Dermis microvascular lymphatic vessel endothelial cell (primary cell): ENCODE measurements at places on chromosomes 1 and 21.

GRCh38 chr1:51372561-51372960, 42.2 kb upstream of the TTC39A start:
- DNase-seq = no peak

DNA sequence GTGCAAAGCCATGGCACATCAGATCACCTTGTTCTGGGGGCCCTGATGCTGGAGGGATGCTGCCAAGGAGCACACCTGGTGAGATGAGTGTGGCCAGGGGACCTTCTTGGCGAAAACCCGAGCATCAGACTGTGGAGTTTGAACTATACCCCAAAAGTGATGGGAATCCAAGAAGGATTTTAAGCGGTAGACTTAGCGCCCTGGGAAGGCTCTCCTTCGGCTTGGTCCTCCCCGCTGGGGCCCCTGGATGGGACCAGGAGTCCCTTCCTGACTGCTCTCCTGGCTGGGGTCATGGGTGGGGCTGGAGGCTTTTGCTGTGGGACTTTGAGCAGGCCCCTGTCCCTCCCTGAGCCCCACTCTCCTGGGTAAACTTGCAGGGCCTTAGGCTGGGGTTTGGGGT, 10.5 kb downstream of the ZNF362 start:
- no peak for DNase-seq

- DNase-seq = no peak
Observed at GRCh38 chr1:31888291-31888690, 49.9 kb downstream of the PTP4A2 start.

- peak; percentile 26 for DNase-seq
Observed at GRCh38 chr1:246261639-246262038, 245.4 kb downstream of the SMYD3 start.

DNA sequence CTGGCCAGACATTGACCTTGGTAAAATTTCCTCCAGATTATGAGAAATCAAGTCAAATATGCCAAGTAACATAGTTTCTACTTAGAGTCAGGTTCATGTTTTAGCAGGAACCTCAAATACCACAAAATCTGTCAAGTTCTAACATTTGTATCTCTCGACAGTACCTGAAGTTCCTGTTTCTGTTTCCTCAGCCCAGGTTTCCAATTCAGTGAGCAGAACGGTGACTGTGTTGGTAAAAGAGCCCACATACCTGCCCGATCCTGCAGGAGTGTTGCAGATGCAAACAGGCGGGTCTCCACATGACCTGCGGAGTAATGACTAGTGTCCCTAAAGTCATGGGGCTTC, 57.9 kb upstream of the LGALS8 start:
- no peak for DNase-seq

GRCh38 chr1:180501865-180502360, 464 bp downstream of the ACBD6 start:
- no peak for DNase-seq

- no peak for DNase-seq
Observed at GRCh38 chr21:45131537-45131999, 57.2 kb downstream of the ADARB1 start.

- DNase-seq = no peak
Observed at GRCh38 chr1:168320800-168321450, 40.2 kb downstream of the TBX19 start.

DNA sequence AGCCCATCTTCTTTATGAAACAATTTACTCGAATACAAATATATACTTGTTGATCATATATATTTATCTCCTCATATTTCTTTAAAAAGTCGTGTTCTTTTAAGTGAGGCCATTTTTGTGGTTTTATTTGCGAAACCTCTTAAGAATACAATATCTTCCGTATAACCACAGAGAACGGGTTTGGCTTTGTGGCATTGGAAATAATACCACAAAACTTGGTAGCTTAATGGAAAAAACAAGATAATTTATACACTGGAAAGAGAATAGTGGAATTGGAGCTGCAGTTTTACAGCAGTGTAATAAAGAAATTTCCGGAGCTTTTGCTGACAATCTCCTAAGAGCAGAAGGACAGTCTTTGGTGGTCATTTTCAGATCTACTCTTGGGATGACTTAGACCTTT, 29.4 kb downstream of the PTGFR start:
- DNase-seq = no peak

DNA sequence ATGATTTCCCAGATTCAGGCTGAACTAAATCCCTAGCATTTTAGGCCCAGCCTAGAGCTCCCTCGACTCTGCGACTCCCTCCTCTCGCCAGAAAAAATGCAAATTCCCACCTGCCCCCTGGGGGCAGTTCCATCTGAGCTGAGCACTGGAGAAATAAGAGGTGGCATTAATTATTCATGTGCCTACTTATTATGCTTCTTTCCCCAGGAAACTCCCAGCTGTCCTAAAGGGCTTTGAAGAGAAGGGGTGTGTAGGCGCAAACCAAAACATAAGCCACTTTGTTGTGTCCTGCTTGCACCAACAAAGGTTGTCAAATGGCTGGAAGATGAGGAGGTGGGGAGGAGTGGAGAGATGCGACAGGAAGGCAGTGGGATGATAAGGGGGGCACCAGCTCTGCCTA, 41.4 kb upstream of the GOLT1A start:
- DNase-seq = no peak

- DNase-seq = peak; percentile 74
Observed at GRCh38 chr1:16055613-16056520, 12.3 kb downstream of the CLCNKB start.

- no peak for DNase-seq
Observed at GRCh38 chr1:17881761-17882160, 126.6 kb downstream of the ACTL8 start.

- no peak for DNase-seq
Observed at GRCh38 chr1:24695202-24695974, 49.9 kb upstream of the CLIC4 start.

GRCh38 chr1:214360116-214360515, 79.2 kb downstream of the SMYD2 start:
- DNase-seq = no peak

GRCh38 chr1:214215583-214215982, 65.4 kb upstream of the SMYD2 start:
- no peak for DNase-seq

GRCh38 chr1:70486676-70487458, 75.8 kb downstream of the CTH start:
- no peak for DNase-seq

GRCh38 chr1:235073968-235074522, 54.6 kb downstream of the TOMM20 start:
- DNase-seq = no peak

GRCh38 chr1:44346184-44346583, 8.9 kb downstream of the ERI3 start:
- no peak for DNase-seq

DNA sequence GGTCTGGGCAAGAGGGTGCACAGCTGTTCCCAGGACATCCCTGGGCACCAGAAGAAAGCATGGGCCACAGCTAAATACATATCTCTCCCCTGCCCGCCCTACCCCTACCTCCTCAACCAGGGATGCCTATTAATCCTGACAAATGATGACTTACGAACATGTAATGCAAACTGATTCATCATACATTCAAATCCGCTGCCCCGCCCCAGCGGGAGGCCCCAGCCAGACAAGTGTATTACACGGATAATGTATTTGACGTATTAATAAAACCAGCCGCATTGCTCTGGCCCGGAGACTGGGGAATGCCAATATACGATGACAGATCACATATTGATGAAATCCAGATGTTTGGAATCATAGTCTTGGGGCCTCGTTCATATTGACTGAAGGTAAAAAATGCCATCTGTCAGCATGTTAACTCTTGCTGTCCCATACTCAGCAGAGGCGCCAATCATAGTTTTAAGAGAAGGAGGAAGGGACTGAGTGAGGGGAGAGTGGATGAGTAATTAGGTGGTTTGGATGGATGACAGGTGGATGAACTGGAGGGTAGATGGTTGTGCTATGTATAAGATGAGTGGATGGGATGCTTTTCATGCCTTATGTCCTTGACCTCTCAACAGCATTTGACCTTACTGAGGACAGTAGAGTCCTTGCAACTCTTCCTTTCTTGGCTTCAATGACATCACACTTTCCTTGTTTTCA, 68.2 kb downstream of the TMEM53 start:
- DNase-seq = no peak

DNA sequence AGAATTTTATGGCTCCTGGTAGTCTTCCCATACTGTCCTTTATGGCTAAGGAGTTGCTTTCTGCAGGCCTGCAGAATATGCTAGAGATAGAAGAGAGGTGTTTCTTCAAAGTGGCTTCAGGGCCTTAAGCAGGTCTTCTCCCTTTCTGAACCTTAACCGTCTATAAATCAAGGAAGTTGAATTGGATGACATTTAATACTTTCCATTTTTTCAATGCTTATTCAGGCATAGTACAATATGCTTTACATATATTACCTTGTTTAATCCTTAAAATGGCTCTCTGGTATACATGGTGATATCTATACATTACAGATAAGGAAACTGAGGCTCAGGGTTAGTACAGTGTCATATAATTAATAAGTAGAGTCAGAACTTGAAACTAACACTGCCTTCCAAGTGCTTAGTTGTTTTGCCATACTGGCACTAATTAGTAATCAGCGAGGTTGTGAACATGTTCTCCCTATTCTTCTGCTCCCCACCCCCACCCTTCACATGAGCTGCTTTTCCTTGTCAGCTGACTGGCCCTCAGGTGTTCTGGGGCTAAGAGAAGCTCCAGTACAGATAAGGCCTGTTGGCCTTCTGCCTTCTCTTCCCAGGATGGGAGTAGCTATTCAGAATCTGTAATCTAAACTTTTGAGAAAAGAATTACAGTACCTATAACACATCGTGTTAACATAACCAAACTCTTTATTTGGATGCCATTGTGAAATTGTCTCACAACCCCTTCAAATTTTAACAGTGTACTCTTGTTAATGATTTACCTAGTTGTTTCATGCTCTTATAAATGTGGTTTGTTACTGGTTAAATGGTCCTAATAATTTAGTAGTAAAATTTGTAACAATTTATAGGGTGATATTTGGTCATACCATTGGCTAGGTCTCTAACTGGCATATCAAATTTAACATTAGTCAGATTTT, 13.6 kb downstream of the NFYC start:
- DNase-seq = no peak

DNA sequence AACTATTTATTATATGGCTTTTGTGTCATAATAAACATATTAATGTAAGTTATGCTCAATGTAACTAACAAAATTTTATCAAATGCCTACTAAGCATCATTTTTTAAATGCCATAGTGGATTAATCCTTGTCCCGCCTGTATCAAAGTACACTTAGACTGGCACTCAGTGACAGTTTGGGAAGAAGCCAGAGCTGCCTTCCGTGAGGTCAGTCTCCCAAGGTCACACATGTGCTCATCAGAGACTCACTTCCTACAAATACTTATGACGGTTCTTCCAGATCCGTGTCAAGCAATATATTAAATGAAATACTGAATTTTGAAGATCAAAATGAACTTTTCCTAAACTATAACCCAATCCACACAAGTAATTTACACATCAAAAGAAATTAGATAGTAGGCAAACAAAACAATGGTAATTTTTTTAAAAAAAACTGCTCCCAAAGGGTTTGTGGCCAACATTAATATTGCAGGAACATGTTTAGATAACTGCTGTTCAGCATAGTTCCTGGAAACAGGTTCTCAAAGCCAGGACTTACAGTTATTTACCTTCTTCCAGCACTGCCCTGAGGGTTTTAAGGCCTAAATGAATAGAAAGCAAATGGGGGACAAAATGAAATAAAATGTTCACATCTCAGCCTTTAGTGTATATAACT, 27.2 kb downstream of the WLS start:
- DNase-seq = peak; percentile 65

- DNase-seq = peak; percentile 85
Observed at GRCh38 chr21:38438462-38438893, 59.8 kb downstream of the ERG start.

- DNase-seq = peak; percentile 14
Observed at GRCh38 chr1:108067884-108068540, 103.0 kb upstream of the VAV3 start.

- DNase-seq = peak; percentile 81
Observed at GRCh38 chr1:67732750-67733151, 47.8 kb downstream of the GADD45A start.

GRCh38 chr1:31064718-31065309, 703 bp downstream of the PUM1 start:
- peak; percentile 20 for DNase-seq

- no peak for DNase-seq
Observed at GRCh38 chr1:94209425-94209824, 28.0 kb downstream of the ARHGAP29 start.

GRCh38 chr1:243595527-243596210, 254.4 kb downstream of the AKT3 start:
- no peak for DNase-seq

GRCh38 chr1:56788588-56788987, 30.6 kb downstream of the FYB2 start:
- peak; percentile 68 for DNase-seq

GRCh38 chr1:195105281-195105680, 1503.0 kb downstream of the KCNT2 start:
- DNase-seq = no peak

DNA sequence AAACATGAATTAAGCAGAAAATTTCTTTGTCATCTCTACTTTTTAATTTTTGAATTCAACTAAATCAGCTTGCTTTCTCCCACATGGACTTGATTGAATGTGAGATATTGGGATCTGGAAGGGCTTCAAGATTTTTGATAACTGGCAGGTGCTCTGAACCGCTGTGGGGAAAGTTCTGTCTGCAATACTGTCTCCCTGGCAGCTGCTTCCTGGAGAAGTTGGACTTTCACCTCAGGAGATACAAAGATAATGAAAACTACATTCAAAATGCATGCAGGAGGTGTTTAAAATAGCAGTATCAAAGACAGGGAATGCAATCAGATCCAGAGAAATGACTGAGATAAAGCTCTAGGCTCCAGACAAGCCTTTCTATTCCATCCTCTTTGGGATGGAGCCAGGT, 338.3 kb downstream of the NEGR1 start:
- DNase-seq = no peak

- DNase-seq = no peak
Observed at GRCh38 chr1:24321697-24322469, 2.7 kb downstream of the GRHL3 start.

GRCh38 chr1:85297855-85298629, 21.6 kb upstream of the BCL10 start:
- DNase-seq = peak; percentile 100

- no peak for DNase-seq
Observed at GRCh38 chr1:172818841-172819527, 160.1 kb downstream of the FASLG start.

DNA sequence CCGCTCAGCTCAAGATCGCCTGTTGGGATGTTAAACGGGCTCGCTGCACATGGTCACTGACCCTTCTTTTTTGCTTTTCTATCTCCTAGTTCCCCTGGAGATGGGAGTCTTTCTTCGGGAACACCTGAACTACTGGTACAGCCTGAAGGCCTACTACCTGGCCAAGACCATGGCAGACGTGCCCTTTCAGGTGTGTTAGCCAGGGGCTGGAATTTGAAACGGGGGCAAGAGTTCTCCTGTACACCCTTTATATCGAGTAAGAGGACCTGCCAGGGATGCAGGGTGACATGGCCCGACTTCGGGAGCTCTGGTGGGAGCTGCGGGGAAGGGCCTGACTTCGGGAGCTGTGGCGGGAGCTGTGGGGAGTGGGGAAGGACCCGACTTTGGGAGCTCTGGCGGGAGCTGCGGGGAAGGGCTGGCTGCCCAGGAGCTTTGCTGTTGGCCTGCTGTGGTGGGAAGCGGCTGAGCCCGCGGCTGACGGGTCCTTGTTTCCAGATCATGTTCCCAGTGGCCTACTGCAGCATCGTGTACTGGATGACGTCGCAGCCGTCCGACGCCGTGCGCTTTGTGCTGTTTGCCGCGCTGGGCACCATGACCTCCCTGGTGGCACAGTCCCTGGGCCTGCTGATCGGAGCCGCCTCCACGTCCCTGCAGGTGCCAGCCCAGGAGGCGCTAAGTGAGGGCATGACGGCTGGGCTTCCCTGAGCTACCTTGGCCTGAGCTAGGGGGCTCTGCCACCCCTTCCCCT, 24.0 kb downstream of the TFF3 start:
- DNase-seq = no peak

- no peak for DNase-seq
Observed at GRCh38 chr1:29243871-29244200, 7.5 kb downstream of the PTPRU start.
